ENCODE measurements at places on chromosomes 1 and 21.

DNA sequence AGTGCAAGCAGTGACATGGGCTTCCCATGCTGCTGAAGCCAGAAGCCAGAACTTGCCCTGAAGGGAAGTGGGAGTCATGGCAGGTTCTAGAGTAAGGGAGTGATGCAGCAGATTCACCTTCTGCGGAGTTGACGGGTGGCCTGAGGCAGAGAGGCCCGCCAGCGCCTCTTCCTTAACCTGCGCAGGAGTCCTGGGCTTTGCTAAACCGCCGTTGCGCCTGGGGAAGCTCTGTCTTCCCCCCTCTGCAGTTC, 67.3 kb downstream of the OBSCN start:
- no peak for DNase-seq

DNA sequence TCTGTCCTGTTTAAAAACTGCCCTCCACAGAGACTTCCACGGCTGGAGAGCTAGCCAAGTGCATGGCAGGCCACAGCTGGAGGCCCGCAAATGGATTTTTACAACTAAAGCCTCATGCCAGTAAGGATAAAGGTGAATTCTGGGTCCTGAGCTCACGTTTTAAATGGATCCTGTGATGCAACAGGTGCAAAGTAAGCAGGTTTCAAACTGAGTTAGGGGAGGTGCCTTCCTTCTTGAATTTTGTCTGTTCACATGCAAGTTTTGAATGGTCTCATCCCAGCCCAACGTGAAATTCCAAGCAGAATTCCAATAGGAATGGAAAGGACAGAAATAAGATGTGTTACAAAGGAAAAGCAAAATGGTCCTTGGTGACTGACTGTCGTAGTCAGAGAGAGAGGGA, 36.2 kb upstream of the A3GALT2 start:
- no peak for DNase-seq

DNA sequence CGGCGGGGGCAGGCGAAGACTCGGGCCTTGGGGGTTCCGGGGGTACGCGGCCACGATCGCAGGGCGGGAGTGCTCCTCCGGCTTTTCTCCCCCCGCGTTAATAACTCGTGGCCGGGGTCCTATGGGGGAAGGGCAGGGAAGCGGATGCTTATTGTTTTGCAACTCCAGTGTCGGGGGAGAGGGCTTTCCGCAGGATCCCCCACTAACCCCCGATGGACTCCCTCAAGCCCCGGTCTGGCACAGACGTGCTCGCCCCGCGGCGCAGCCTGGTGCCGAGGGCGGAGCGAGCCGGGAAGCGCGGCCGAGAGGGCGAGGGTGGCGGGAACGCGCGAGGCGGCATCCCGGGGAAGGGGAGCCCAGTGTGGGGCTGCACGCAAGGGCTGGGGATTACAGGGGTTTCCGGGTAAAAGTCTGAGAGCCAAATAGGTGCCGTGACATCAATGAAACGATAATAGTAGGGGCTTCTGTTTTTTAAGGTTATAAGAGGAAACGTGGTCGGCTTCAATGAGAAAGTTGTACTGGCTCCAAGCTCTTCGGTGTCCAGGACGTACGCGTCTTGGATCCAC, 772 bp downstream of the UCK2 start:
- DNase-seq = peak; percentile 68

- DNase-seq = no peak
Measured at GRCh38 chr1:84550826-84551225, 23.4 kb downstream of the CTBS start.
